Urinary bladder (tissue), 4 donors: ENCODE measurements at places on chromosomes 7 and 10. TPM values are rescaled to one million over a fixed set of nuclear protein-coding genes. Genes with fewer than 3 reads are reported as not detected.

- no peak for DNase-seq
Measured at GRCh38 chr10:35606430-35606829, 1.3 kb downstream of the GJD4 start.

DNA sequence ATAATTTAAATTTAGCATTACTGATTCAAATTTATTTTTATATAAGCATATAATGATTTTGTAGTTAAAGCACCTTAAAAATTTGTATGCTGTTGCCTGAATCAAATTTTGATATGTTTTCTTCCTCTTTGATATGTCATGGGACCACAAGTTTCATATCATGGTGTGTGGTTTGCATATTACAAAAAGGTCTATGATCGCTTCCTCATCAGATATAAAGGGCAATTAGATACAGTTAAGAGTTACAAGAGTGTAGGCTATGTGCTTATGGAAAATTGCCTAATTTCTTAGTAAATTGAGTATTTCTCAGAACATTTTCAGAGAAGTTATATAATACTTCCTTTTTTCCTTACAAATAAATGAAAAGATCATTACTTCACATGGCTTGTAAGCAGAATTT is 22.2 kb downstream of the MRC1 start:
- DNase-seq: no peak

- DNase-seq: peak; percentile 63
Measured at GRCh38 chr10:45514291-45515270, 140.6 kb downstream of the ALOX5 start.

DNA sequence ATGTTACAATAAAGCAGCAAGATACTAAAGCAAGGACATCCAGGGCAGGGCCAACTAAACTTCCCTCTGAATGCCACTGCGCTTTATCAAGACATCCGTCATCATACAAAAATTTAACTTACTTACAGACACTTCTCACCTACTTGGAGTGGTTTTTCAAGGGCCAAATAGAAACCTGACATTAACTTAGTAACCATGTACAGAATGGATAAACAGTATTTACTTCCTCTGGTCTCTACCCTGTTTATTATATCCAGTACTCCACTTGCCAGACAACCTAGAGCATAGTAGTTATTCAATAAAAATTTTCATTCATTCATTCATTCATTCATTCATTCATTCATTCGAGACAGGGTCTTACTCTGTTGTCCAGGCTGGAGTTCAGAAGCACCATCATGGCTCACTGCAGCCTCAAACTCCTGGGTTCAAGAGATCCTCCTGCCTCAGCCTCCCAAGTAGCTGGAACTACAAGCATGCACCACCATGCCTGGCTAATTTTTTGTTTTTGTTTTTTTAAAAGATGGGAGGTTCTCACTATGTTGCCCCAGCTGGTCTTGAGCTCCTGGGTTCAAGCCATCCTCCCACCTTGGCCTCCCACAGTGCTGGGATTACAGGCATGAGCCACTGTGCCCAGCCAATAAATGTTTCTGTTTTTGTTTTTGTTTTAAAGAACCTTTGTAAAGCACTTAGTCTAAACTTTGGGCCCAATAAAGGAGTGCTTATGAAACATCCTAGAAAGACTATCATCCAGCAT is 19.0 kb downstream of the SMURF1 start:
- DNase-seq: no peak

The NKX2-3 gene
- total RNA-seq: 0.11 TPM

- no peak for DNase-seq
Measured at GRCh38 chr10:10677479-10677878, 340.2 kb upstream of the CELF2 start.

The HTR5A gene
- total RNA-seq: not detected

- DNase-seq: no peak
Measured at GRCh38 chr7:120014925-120015465, 258.0 kb upstream of the KCND2 start.

The SPDYE2B gene
- not detected for total RNA-seq

- DNase-seq: no peak
Measured at GRCh38 chr10:64040781-64041180, 519.6 kb downstream of the REEP3 start.

DNA sequence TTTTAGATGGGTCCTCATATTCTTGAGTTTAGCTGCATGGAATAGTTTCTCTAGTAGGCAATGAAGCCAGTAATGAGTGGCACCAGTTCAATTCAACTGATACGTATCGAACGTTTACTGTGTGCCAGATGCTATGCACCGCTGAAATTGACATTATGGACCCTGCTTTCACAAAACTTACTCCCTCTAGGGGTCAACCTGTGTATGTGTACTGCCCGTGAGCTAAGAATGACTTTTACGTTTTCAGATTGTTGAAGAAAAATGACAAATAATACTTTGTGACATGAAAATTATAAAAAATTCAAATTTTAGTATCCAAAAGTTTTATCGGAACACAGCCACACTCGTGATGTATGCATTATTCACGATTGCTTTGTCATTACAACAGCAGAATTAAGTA is 95.5 kb downstream of the ZMYND11 start:
- no peak for DNase-seq

The ACHE gene
- total RNA-seq: 4.0 TPM

The CFAP58 gene
- total RNA-seq: 0.69 TPM

The HOXA4 gene
- 1.0 TPM for total RNA-seq

The PPP1R3A gene
- total RNA-seq: 4.4 TPM

- DNase-seq: no peak
Measured at GRCh38 chr10:87550741-87551140, 46.0 kb downstream of the MINPP1 start.

DNA sequence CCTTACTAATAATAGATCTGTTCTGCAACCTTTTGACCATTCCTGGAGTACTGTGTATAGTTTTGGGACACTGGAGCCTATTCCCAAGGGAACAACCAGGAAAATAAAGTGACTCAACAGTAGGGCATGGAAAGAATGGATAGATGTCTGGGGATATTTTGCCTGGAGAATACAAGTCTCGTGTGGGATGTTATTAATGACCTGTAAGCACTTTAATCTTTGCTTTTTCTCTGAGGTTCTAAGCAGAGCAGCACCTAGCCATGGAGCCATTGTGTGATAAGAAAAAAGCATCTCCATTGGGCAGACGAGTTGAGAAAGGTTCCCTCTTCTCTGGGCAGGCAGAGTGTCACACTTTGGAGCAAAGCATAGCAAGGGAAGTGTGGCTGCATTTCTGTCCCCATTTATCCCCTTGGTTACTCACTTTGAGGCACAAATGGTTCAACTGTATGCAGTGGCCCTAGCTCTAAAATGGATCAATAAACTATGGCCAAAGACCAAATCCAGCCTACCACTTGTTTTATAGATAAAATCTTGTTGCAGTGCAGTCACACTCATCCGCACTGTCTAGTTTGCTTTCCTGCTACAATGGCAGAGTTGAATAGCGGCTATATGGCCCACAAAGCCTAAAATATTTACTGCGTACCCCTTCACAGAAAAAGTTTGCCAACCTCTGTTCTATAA is 21.0 kb upstream of the CCDC71L start:
- DNase-seq: no peak

DNA sequence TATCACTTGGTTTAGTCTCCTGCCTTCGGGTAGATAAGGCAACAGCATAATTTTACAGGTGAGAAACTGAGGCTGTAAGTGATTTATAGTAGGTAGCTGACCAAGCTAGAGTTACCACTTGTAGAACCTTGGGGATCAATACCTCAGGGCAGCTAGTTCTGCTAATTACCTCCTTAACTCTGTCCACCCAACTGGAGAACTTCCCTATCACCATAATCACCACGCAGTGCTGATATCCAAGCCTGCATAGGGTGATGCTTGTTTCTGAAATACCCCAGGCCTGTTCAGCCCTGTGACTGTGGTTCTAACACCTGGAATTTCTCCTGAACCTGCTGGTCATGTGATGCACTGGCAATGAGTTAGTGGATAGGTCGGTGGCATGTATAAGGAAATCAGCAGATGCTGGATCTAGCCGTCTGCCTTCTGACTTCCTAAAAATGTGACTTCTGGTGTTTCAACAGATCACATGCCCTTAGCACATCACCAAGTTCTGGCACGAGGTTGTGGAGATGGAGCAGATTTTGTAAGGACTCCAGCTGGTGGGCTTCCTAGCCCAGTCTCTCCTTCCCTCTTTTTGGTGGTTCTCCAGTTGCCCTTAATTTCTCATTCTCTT is 15.3 kb downstream of the PLAU start:
- no peak for DNase-seq

GRCh38 chr7:137538361-137538762 is 194.8 kb upstream of the PTN start:
- DNase-seq: no peak

DNA sequence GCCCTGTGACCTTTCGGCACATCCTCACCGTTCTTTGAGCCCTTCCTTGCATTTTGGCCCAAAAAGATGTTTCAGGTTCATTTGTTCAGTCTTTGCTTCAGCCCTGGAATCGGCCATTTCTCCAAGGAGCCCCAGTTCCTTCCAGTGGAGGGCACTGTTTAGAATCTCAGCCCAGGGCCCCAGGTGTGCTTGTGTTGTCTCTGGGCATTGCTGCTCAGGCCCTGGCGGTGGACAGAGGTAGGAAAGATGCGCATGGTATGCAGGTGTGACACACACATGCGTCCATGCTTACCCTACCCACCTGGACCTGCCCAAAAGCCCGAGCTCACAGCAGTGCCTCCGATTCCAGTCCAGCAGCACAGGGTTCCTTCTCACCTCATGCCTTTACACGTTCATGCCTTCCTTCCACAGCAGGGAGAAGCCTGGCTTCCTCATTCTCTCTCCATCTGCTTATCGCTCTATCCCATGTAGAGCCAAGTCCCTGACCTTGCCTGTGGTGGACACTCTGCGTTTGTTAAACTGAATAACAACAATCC is 70.6 kb downstream of the LHPP start:
- no peak for DNase-seq

The POLL gene
- 10.4 TPM for total RNA-seq

The SKIDA1 gene
- 5.0 TPM for total RNA-seq

The HNRNPH3 gene
- 54.2 TPM for total RNA-seq

- DNase-seq: no peak
Measured at GRCh38 chr10:106894692-106895091, 269.8 kb downstream of the SORCS1 start.

- DNase-seq: no peak
Measured at GRCh38 chr10:43596546-43596945, 9.7 kb upstream of the ZNF485 start.

The SPDYE6 gene
- total RNA-seq: not detected

GRCh38 chr7:151374139-151374538 is 32.5 kb downstream of the NUB1 start:
- DNase-seq: no peak

GRCh38 chr10:112407696-112408095 is 33.8 kb downstream of the ACSL5 start:
- DNase-seq: no peak

The MTURN gene
- 55.6 TPM for total RNA-seq

DNA sequence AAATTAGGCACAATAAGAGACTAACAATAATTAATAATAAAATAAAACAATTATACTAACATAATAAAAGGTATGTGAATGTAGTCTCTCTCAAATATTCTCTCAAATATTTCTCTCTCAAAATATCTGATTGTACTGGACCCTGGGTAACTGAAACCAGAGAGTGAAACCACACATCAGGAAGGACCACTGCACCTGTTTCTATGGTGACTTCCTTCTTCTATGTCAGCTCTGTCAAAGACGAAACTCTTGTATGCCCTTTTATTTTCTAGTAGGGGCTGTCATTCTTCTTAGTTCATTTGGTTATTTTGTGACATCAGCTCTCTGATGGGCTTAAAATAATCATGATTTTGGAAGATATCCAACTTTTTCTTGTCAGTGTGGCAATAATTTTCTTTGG is 428.0 kb upstream of the TPK1 start:
- no peak for DNase-seq

GRCh38 chr7:130856866-130857265 is 122.9 kb upstream of the KLF14 start:
- DNase-seq: no peak

The SPDYE11 gene
- not detected for total RNA-seq

DNA sequence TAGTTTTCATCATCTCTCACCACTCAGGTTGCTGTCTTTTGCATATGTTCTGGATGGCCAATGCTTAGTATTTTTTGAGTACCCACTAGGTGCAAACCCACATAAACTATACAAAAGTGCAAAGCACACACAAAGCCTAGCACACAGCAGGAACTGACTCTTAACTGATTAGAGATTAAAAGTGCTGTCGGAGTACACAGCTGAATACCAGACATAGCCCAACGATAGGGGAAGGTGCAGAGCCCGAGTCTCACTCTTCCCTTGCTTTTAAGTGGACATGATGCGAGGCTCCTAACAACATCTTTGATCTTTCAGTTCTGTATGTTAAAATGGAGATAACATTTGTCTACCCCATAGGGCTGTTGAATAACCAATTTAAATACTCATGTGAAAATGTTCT is 90.8 kb downstream of the DPY19L1 start:
- no peak for DNase-seq

GRCh38 chr10:106566873-106567272 is 597.6 kb downstream of the SORCS1 start:
- DNase-seq: no peak

DNA sequence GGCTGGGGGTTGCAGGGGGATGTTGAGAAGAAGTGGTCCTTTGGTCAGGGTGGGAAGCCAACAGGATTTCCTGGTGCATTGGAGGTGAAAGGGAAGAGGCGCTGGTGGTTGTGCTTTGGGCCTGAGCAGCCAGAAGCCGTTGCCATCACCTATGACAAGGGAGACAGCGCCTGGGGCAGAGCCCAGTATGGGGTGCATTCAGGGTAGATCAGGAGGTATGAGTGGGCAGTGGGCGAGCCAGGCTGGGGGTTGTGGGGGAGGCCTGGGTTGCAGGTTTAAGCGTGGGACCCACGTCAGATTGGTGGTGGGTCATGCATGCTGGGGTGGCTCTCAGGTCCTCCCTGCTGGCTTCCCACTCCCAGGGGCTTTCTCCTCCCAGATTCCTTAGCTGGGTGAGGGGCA is 6.3 kb upstream of the PILRB start:
- no peak for DNase-seq

DNA sequence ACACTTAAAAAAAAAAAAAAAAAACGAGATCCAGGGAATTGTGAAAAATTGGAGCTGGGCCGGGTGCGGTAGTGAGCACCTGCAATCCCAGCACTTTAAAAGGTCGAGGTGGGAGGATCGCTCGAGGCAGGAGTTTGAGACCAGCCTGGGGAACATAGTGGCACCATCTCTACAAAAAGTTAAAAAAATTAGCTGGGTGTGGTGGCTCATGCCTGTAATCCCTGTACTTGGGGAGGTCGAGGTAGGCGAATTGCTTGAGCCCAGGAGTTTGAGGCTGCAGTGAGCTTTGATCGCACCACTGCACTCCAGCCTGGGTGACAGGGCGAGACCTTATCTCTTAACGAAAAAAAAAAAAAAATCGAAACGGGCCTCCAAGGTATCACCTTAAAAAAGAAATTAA is 2.0 kb downstream of the CLDN4 start:
- DNase-seq: no peak
